GM12878 (cell line): ENCODE measurements at places on chromosomes 2 and 18.

- no peak for DNase-seq
Measured at GRCh38 chr18:63290166-63290820, 29.3 kb downstream of the BCL2 start.

GRCh38 chr2:219430633-219431615 lies 3.7 kb upstream of the SPEG start:
- DNase-seq = no peak

DNA sequence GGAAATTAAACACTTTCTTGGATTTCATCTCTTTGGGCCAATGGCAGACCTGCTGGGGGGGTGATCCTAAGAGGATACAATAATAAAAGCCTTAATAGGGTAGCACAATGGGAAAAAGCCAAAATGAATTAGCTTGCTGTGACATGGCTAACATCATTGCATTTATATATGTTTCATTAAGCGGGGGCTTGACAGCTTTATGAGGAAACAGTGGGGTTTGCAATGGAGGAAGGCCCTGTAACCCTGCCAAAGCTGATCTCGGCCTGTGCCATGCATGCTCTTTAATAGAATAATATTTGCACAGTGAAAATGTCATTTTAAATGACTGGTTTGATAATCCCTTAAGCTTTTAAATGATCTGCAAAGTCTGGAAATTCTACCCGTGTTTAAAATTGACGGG lies 291.5 kb downstream of the SLC4A3 start:
- DNase-seq = no peak

GRCh38 chr18:4450065-4450658 lies 4.9 kb downstream of the DLGAP1 start:
- no peak for DNase-seq

DNA sequence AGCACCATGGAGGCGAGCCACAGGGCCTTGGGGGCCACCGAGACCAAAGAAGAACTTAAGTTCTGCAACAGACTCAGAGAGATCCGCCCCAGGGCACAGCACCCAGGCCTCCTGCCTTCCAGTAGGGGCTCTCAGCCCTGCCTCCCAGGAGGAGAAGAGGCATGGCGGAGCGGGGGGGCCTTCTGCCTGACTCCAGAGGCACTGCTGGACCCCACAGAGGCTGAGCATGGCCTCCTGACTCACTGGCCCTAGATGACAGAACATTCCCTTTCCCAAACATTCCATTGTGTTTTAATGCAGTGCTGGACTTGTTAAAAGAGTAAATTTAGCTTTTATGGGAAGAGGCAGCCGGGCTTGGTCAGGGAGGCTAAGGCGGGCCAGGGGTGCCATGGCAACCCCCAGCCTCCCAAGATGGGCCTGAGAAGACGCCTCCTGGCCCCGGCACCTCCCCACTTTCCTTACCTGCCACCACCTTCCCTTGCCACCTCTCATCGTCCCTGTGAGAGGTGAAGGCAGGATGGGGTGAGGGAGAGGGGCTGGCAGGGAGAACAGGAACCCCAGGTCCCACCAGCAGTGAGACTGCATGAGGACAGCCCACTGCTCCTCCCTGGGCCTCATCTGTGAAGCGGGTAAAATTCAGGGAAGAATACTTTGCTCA lies 65.4 kb downstream of the SMAD7 start:
- no peak for DNase-seq

DNA sequence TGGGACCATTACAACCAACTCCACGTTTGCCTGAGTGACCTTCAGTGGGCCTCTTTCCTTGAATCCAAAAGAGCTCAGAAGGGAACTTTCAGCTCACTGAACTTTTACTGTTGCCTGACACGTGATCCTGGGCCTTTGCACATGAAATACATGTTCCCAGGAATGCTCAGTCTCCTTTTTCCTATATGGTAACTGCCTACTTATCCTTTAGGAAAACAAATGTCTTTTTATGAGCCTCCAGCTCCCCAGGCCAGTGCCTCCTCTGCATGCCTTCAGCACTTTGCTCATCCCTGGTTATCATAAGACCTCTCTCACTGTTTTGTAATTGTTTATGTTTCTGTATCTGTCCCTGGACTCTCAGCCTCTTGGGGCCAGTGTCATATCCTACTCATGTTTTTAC lies 5.1 kb downstream of the PLA2R1 start:
- DNase-seq = no peak
